ENCODE measurements at places on chromosomes 7 and 10.

DNA sequence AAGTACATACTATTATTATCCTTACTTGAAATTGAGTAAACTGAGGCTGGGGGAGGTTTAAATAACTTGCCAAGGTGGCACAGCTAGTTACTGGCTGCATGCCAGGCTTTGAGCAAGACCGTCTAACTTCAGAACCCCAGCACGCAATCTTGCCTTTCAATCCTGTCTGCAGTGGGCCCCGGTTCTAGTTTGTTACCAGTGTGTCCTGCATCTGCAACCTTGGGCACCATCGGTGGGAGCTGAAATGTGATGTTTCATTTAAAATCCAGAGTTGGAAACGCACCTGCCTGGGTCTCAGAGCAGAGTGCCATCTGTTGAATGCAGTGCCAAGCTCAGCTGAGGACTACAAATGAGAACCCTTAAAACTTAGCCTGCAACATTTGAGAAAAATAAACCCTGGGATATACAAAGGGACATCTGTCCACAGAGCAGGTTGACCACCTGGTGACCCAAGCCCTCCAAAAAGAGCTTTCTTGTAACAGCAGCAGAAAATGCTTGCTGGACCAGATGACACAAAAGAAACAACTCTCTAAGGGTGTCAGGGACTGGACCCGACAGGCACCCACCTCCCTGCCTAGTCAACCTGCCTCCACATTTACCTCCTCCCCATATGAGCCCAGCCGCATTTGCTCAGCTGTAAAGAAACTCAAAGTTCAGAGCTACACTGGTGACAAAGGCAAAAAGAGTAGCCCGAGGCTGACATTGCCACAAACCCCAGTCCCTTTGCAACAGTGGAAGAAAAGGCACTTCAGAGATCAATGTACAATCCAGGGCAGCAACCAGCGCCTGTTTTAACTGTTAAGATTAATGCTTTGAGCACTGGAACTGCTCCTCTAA, 1.7 kb downstream of the SH3PXD2A start:
- no peak for DNase-seq

DNA sequence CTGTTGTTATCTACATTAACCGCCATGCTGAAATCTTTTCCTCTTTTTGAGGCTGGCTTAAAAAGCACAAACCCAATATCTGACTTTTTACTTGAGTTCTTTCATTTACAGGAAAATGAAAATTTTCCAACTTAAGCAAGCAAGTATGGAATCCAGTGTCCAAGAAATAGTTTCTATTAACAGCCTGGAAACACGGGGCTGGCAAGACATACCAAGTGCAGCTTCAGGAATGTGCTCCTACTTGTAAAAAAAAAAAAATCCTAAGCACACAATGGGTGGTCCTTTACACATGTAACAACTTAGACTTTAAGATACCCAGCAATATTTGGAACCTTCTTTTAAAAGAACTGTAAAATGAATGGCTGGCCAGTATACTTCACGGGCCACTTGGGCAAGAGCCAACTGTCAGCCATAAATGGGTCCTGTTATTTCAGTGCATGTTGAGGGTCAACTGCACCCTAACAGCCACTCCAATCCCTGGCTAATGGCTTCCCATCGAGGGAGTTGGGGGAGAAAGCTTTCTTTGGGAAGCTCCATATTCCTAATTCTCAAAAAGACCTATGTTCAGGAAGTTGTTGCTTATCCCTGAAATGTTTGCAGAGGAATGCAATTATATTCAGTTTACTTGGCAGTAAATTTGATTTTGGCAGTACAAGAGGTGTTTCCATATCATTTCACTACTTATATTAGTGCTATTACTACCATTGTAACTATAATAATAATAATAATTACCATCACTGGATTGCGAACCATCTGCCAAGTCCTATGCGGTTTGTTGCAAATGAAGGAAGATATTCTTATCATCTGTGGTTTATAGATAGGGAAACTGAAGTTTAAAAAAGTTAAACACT, 236.4 kb upstream of the TMEM72 start:
- no peak for DNase-seq

- no peak for DNase-seq
These were observed 448.9 kb upstream of the ZMIZ1 start for GRCh38 chr10:78619896-78620295.

DNA sequence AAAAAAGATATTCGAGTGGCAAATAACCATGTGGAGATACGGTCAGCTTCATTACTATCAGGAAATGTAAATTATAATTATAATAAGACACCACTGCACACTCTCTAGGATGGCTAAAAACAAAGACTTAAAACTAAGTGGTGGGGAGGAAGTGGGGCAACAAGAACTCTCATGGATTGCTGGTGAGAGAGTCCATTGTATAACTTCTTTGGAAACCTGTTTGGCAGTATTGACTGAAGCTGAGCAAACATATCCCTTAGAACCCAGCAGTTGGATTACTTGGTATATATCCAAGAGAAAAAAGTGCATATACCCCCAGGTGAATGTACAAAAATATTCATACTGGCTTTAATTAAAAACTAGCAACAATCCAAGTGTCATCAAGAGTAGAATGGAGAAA, 133.7 kb upstream of the CTBP2 start:
- DNase-seq, result no peak

DNA sequence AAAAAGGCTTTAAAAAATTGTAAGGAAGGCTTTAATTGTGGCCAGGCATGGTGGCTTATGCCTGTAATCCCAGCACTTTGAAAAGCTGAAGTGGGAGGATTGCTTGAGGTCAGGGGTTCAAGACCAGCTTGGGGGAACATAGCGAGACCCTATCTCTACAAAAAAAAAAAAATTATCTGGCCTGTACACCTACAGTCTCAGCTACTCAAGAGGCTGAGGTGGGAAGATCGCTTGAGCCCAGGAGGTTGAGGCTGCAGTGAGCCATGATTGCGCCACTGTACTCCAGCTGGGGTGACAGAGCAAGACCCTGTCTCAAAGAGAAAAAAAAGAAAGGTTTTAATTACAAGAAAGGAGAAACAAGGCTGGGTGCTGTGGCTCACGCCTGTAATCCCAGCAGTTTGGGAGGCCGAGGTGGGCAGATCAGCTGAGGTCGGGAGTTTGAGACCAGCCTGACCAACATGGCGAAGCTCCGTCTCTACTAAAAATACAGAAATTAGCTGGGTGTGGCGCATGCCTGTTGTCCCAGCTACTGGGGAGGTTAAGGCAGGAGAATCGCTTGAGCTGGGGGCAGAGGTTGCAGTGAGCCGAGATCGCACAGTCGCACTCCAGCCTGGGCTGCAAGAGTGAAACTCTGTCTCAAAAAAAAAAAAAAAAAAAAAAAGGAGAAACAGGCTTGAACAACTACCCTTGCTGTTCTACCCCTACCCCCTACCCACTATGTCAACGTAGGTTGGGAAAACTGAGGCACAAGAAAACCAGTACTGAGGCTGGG, 83.7 kb downstream of the CARD11 start:
- DNase-seq, result no peak

GRCh38 chr10:27770181-27770580, 24.6 kb upstream of the MKX start:
- no peak for DNase-seq

- DNase-seq, result no peak
These were observed 169.9 kb upstream of the ADO start for GRCh38 chr10:62634576-62634975.

GRCh38 chr7:15561835-15562234, at the start of gene AGMO:
Gene AGMO (minus strand): TSS chr7:15562015.
- DNase-seq, result no peak

DNA sequence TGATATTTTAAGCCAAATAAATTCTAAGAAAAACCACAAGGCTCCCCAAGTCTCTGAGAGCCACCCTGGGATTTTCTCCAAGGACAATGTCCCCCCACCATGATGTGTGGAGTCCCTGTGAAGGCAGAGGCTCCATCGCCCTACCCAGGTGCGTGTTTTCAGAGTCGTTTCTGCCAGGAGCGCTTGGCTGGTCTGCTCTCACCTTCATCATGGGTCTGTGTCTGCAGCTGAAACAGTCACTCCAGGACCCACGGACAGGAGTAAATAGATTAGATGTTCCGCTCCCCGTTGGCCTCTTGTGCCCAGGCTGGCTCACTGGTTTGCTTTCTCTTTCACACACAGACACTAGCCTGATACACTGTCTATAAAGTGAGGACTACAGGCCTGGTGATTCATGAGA, 217.5 kb downstream of the SFMBT2 start:
- DNase-seq, result no peak

- DNase-seq, result no peak
These were observed 227.8 kb downstream of the GLRX3 start for GRCh38 chr10:130363899-130364445.

DNA sequence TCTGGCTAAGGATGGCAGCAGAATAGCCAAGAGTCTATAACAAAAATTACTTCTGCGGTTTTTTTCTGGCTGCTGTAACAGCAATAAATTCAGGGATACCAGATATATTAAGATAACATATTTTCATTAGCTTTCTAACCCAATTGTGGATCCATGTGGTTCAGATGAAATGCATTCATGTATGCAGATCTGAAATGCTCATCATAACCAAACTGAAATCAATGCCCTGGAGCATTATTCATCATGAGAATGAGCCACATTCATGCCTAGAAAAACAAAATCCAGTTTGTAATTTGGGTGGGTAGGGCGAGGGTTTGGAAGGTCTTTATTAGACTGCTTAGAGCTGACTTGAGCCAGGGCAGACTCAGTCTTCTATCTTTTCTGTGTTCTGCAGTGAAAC, 69.8 kb upstream of the SEMA3A start:
- DNase-seq, result no peak

DNA sequence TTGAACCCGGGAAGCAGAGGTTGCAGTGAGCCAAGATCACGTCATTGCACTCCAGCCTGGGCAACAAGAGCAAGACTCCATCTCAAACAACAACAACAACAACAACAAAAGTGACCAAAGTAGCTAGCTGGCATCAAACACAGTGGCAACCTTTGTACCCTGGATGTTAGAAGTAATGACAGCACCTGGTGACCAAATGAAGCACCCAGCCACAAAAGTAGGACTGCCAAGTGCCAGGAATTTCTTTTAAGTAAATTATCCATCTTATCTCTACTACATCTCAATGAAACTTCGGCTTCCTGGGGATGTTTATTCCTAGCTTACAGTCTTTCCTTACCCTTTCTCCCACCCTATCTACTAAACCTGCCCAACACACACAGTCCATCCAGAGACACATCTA, 18.8 kb downstream of the SRPK2 start:
- no peak for DNase-seq

GRCh38 chr10:80144696-80145131, 12.2 kb downstream of the PLAC9 start:
- DNase-seq, result no peak

DNA sequence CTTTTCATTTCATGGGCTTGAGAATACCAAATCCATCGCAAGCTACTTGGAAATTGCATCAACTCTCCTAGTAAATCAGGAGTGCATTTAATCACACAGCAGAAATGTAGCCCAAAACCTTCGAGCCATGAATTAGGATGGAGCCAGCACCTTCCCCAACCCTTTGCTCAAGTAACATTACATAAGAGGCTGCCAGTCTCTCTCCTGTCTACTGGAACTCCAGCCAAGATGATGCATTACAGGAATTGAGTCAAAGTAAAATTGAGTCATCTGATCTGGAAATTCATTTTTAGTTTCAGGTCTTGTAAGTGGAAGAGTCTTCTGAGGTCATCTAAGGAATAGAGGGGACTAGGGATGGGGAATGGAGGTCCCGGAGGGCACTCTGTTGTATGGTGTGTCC, 69.7 kb upstream of the FHIP2A start:
- no peak for DNase-seq

GRCh38 chr10:101120884-101121653, 10.0 kb upstream of the TLX1 start:
- DNase-seq, result peak; percentile 24

- DNase-seq, result no peak
These were observed 238.4 kb upstream of the PLXDC2 start for GRCh38 chr10:19577807-19578206.

- DNase-seq, result no peak
These were observed 11.0 kb downstream of the ZMIZ1 start for GRCh38 chr10:79079490-79080355.

DNA sequence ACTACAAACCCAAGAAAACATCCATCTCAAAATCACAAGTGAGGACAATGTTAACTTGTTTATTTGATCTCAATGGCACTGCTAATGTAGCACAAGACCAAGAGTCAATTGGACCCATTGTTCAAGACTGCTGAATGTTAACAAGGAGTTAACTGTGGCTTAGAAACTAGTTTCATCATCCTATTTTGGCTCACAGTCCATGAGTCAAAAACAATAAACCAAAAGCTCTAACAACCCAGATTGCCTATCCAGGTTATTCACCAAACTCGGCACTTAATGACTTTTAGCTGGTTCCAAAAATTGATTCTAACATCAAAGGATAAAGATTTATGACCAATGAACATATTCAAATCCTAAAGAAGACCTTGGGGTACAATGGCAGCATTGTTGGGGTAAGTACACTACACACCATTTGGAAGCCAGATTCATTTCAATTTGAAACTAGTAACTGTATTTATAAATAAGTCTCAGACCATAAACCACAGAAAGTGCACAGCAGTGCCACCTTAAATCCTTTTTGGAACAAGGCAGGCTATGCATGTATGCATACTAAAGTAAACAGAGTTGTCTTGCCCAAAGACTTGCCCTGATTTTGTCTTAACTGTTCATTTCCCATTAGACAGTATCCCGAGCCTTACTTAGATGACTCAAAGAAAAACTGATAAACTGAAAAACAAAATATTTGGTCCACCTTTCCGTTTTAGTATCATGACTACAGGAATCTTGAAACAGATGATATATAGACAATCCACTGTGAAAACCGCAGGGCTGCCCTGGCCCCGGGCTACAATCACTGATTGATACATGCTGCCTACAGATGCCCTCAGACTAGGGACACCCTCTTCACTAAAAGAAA, 84.5 kb downstream of the SRPK2 start:
- no peak for DNase-seq

DNA sequence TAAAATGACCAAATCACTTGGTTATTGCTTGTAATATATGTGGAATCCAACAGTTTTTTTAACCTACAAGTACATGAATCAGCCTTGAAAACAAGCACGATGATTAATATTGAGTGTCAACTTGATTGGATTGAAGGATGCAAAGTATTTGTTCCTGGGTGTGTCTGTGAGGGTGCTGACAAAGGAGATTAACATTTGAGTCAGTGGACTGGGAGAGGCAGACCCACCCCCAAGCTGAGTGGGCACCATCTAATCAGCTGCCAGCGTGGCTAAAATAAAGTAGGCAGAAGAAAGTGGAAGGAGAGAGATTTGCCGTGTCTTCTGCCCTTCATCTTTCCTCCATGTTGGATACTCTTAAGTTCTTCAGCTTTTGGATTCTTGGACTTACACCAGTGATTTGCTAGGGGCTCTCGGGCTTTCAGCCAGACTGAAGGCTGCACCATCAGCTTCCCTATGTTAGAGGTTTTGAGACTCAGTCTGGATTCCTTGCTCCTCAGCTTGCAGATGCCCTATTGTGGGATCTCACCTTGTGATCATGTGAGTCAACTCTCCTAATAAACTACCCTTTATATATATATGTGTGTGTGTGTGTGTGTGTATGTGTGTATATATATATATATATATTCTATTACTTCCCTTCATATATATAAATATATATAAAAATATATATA, 118.4 kb upstream of the WDR11 start:
- DNase-seq, result no peak

GRCh38 chr7:70738151-70738885, 393.6 kb upstream of the GALNT17 start:
- no peak for DNase-seq
